Left lung (tissue), 14 donors: ENCODE measurements at places on chromosomes 2 and 18.

DNA sequence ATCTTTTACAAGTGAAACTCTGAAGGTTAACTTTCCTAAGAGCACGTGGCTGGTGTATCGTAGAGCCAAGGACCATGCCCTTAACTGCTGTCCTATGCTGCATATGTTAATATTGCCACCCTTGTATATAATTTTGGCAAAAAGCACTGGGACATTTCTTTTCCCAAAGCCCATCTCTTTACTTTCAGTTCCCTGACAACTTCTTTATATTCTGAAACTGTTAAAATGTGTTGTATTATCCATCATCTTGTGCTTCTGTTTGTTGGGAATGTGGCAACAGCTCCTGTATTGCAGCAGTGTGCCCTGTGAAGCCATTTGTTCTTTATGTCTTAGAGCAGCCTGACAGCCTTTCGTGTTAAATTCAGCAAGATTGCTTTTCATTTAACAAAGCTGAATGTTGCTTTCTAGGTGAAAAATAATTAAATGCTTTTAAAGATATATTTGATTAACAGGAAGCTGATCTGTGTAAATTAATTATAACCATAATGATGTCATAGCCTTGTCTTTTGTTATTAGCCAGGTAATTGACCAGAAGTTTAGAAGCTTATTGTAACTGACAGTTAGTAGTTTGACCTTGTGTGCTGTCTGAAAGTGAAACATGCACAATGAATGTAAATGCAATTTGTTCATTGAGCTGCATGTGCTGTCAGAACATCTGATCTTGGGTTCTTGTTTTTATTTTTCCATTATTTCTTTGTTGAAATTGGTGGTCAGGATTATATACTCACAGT is 9.7 kb downstream of the RHBDD1 start:
- H3K27me3 ChIP-seq: no peaks in the 10 kb centered on the region
- no peaks in the 10 kb centered on the region for H3K4me1 ChIP-seq
- no peaks in the 10 kb centered on the region for H3K36me3 ChIP-seq
- no peak overlapping the region for H3K27ac ChIP-seq

DNA sequence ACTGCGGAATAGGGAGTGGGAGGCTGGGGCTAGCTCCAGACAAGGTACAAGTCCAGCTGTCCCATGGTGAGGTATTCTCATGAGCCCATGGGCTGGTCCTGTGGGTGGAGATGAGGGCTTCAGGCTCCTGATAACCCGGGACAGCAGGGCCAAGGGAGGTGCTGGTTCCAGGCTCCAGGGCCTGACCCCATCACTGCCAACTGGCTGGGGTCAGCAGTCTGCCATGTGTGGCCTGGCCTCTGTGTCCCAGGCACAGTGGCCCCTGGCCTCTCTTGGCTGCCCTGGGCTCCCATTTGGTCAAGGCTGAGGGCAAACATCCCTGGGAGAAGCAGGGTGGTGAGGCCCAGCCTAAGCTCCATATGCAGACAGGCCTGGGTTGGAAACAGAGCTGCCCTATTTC is 966 bp upstream of the OXER1 start:
- no peak overlapping the region for H3K27ac ChIP-seq
- DNase-seq: no peak
- H3K27me3 ChIP-seq: no peaks in the 10 kb centered on the region
- no peak overlapping the region for H3K4me3 ChIP-seq

GRCh38 chr18:14947482-14948162 is 199.7 kb downstream of the ANKRD30B start:
- no peak for DNase-seq
- no peaks in the 10 kb centered on the region for H3K4me1 ChIP-seq
- no peaks in the 10 kb centered on the region for H3K36me3 ChIP-seq
- H3K27me3 ChIP-seq: no peaks in the 10 kb centered on the region
- H3K27ac ChIP-seq: no peak overlapping the region

GRCh38 chr2:219916726-219917440 is 289.5 kb downstream of the SLC4A3 start:
- no peak overlapping the region for H3K27ac ChIP-seq
- no peaks in the 10 kb centered on the region for H3K36me3 ChIP-seq
- no peaks in the 10 kb centered on the region for H3K4me1 ChIP-seq
- no peak for DNase-seq
- no peak overlapping the region for H3K4me3 ChIP-seq
- no peaks in the 10 kb centered on the region for H3K27me3 ChIP-seq

GRCh38 chr2:428591-428990 is 140.7 kb upstream of the ALKAL2 start:
- H3K36me3 ChIP-seq: no peaks in the 10 kb centered on the region
- DNase-seq: no peak
- no peak overlapping the region for H3K4me3 ChIP-seq

- H3K4me1 ChIP-seq: no peaks in the 10 kb centered on the region
- peak overlapping the region; percentile 76 for H3K27ac ChIP-seq
- DNase-seq: no peak
- H3K4me3 ChIP-seq: no peak overlapping the region
- H3K27me3 ChIP-seq: no peaks in the 10 kb centered on the region
These were observed 34.7 kb downstream of the ST3GAL5 start for GRCh38 chr2:85854166-85854509.

- no peak overlapping the region for H3K27ac ChIP-seq
- H3K27me3 ChIP-seq: no peaks in the 10 kb centered on the region
- no peak overlapping the region for H3K4me3 ChIP-seq
- no peak for DNase-seq
These were observed 141.7 kb upstream of the TWIST2 start for GRCh38 chr2:238706163-238706562.

DNA sequence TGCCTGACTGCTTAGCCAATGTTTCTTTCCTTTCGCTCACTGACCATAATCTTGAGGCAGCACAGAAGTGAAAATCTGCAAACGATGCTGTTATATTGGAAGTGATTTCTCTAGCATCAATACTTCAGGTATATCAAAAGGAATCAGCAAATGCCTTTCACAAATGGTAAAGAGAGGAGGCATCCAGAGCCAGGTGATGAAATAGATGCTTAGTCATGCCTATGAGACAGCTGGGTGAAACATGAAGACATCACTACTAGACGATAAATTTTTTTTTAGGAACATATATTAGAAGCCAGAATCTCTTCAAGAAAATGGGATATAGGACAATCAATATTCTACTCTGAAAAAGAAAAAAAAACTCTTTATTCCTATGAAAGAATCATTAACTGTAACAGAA is 249.2 kb upstream of the SLC39A10 start:
- DNase-seq: no peak
- H3K27me3 ChIP-seq: no peaks in the 10 kb centered on the region
- no peak overlapping the region for H3K27ac ChIP-seq
- H3K4me1 ChIP-seq: no peaks in the 10 kb centered on the region
